Stimulated activated CD4-positive, alpha-beta T cell treated with anti-CD3 and anti-CD28 coated beads, Interleukin-12 subunit alpha, Interleukin-12 subunit beta, amount 100 ng/mL, for 48 hours (primary cell): ENCODE measurements at places on chromosomes 12 and 14.
A peak's percentile ranks its signal among the peaks of the same experiment; 100 is the strongest.

GRCh38 chr12:109053382-109054123 lies 1.2 kb downstream of the USP30 start:
- peak; percentile 19 for DNase-seq

- no peak for DNase-seq
These were observed 88.5 kb upstream of the DACT1 start for GRCh38 chr14:58549105-58549757.

GRCh38 chr12:123761841-123762714 lies at the start of gene DNAH10:
DNAH10 (plus strand) TSS chr12:123762301; CDS start chr12:123762337, 36 bp downstream.
- DNase-seq, result peak; percentile 38

DNA sequence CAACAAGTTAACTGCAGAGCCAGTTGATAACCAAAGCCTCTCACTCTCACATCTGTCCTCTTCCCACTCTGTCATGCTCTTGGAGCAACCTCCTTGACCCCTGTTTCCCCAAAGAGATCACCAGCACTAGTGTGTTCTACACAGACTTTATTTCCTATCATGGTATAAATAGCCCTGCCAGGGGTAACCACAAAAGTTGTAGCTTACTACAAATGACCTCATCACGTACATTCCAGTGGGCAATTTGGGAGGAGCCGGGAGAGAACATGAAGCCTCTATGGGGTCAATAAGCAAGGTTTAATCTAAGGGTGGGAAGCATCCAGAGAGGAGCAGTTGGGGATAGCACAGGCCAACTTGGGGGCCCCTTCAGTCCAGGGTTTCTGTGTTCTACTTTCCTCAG lies 186.5 kb downstream of the KCNA5 start:
- no peak for DNase-seq

- no peak for DNase-seq
These were observed 42.7 kb downstream of the AEBP2 start for GRCh38 chr12:19482036-19482435.

DNA sequence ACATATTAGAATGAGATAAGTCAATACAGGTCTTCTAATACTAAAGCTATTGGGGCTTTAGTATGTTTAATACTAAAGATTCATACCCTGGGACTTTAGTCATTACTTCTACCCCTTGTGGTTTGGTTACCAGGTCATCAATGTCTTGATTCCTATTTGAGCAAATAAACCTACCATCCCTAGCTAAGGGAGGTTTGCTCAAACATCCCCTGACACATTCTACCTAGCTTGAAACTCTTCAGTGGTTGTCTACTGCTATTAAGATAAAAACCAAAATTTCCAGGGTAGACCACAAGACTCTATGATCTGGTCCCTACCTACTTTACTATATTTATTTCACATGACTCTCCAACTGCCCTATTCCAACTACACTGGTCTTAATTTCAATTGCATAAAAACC lies 7.3 kb upstream of the C2CD5 start:
- no peak for DNase-seq

- DNase-seq, result no peak
These were observed 205.6 kb upstream of the RGS6 start for GRCh38 chr14:71726580-71727021.

GRCh38 chr14:88660056-88660455 lies 97.2 kb downstream of the ZC3H14 start:
- DNase-seq, result no peak

DNA sequence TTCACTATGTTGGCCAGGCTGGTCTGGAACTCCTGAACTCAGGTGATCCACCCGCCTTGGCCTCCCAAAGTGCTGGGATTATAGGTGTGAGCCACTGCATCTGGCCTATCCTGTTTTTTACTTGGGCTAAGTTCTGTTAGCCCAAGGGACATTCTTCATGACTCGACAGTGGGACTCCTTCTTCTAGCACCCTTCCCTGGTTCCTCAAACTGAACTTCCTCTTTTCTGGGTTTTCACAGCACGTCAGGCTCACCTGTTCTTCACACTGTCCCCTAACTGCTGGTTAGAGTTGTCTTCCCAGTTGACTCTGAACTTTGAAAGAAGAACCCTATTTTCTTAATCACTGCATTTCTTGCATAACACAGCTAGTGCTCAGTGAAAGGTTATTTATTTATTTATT lies 22.5 kb downstream of the CABP1 start:
- DNase-seq, result no peak

DNA sequence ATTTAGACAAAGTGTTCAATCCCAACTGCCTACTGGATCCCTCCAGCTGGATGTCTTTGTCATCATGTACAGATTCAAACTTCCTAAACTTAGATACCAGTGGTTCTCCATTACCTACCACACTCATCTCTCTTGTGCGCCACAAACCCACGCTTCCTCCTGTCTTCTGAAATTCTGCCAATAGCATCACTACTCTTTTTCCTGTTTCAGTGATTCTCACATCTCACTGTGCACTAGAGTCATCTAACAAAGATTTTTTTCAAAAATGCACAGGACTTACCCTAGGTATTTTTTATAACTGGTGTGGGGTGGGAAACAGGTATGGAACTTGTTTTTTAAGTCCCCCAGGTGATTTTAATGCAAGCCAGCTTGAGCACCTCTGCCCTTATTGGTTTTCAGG lies 5.9 kb downstream of the PSMB5 start:
- no peak for DNase-seq

DNA sequence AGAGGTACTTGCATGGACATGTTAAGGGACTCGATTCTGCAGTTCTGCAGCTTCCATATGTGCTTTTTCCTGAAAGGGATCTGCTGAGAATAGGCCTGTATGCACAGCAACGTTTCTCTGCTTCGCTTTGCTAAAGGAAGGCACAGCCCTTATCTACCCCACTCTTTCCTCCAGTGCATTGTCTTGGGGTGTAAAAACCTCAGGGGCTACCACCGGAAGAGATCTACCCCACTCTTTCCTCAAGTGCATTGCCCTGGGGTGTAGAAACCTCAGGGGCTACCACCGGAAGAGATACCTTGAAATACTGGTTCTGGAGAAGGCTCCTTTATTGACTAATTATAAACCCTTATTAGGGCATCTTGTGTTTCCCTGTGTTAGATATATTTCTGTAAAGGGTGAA lies 52.9 kb downstream of the SEL1L start:
- no peak for DNase-seq

DNA sequence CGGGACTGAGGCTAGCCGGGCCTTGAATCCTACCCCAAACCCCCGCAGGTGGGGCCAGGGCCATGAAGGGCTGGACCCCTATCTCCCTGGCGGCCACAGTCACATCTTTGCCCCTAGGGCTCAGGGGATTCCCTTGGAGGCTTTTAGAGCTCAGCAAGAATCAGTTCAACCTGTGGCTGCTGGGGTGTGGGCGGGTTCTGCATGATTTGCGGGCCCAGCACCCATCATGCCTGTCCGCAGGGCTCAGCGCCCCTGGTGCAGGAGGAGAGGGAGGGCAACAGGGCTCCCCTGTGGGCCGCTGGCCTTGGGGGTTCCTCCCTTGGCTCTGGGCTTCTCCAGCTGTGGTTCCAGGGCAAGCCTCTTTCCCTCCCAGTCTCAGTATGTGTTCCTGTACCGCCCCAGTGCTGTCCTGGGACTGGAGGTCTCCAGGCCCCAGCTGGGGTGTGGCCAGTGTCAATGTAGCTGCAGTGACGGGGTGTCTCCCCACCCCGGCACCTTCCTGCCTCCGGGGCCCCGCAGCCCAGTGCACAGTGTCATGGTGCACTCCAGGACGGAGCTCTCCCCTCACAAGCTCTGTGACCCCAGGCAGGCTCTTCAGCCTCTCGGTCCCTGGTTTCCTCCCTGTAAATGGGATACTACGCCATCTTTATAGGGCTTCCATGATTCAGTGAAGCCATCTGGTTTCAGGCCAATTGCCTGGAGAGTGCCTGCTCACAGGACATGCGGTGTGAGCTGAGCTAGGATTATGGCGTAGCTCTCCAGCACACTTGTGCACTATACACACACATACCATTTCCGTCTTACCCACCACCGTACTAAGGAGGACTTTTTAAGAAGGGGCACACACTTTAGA lies 9.9 kb upstream of the LBHD2 start:
- no peak for DNase-seq

DNA sequence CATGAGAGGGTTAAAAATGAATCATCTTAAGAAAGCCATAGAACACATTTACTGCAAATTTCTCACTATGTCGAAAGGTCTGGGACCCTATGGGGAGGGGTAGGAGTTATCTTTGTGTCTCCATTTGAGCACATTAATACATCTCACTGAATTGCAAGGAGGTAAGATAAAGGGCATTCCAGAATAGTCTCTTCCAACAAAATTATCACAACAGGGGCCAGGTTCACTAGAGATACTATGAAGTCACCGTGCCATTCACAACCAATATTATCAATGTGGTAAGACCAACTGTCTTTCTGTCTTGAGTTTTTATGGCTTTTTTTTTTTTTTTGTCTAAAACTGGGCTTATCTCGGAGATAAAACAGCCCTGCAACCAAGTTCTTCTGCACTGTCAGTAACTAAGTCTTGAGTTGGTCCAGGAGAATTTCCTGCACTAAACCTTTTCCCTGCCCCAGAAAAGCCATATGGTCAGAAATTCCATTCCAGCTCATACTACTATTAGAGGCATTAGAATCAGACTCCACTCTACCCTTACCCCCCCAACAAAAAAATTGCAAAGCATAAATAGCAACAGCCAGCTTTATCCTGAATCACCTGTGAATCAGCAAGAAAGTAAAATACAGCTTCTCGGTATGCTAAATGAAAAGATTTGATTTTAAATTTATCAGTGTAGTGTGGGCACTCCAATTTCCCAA lies 79.7 kb downstream of the PTPRR start:
- DNase-seq, result no peak

DNA sequence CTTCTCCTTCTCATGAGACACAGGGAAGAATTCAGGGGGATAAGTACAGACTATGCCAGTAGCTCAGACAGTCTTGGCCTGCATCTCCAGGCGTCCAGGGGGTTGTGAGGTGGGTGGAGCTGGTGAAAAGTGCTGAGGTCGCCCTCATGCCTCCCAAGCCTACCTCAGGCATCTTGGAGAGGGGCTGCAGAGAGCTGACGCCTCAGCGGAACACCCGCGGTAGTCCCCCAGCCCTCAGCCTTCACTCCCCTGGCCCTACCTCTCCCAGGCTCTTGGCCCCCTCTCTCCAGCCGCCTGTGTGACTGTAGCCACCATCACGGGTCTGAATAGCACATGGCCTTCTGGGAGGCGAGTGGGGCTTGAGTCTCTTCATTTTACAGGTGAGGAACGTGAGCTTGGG lies 59.8 kb upstream of the DLK1 start:
- DNase-seq, result no peak

DNA sequence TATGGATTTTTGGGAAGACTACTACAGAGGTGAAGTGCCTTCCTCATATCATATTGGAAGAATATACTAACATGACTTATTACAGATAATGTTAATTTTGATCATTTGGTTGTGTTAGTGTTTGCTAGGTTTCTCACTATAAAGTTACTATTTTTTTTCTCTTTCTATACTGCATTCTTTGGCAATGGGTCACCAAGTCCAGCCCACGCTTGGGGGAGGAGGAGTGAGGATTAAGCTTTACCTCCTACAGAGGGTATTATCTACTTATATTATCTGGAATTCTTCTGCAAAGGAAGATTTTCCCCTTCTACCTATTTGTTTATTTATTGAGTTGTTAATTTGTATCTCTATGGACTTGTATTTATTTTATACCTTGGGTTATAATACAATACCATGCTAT lies 31.5 kb downstream of the SCN8A start:
- DNase-seq, result no peak

GRCh38 chr14:71175491-71175890 lies 268.2 kb downstream of the PCNX1 start:
- DNase-seq, result no peak
